NT2/D1 (cell line): ENCODE measurements at places on chromosomes 4 and X.

- no peak for DNase-seq
Observed at GRCh38 chr4:26789208-26789607, 71.4 kb upstream of the STIM2 start.

- DNase-seq = no peak
Observed at GRCh38 chrX:1292575-1293290, 24.1 kb downstream of the CSF2RA start.

GRCh38 chr4:153074936-153075630 is 129.2 kb upstream of the TRIM2 start:
- DNase-seq = no peak

GRCh38 chrX:66731398-66731797 is 92.5 kb upstream of the EDA2R start:
- peak; percentile 27 for DNase-seq

GRCh38 chrX:41558531-41558930 is 111.4 kb downstream of the NYX start:
- no peak for DNase-seq

DNA sequence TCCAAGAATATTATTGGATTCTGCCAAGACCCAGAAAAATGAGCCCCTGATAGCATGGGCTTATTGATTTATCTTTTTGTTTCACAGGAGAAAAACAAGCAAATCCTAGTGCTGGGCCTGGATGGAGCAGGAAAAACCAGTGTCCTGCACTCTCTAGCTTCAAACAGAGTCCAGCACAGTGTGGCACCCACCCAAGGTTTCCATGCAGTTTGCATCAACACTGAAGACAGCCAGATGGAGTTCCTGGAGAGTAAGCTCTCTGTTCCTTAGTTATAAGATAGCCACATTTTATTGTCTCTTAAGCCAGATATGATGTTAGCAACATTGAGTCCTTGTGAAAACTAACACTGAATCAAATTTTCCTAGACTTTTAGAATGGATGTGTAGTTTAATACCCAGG is 5.5 kb downstream of the ARL9 start:
- no peak for DNase-seq
